ENCODE measurements at places on chromosomes 2 and 18.

GRCh38 chr2:96534141-96534540 lies 2.4 kb upstream of the ARID5A start:
- DNase-seq = no peak

- DNase-seq = no peak
These were observed 66.2 kb upstream of the AQP4 start for GRCh38 chr18:26931659-26932058.

GRCh38 chr18:52415131-52415530 lies 75.1 kb downstream of the DCC start:
- DNase-seq = no peak

DNA sequence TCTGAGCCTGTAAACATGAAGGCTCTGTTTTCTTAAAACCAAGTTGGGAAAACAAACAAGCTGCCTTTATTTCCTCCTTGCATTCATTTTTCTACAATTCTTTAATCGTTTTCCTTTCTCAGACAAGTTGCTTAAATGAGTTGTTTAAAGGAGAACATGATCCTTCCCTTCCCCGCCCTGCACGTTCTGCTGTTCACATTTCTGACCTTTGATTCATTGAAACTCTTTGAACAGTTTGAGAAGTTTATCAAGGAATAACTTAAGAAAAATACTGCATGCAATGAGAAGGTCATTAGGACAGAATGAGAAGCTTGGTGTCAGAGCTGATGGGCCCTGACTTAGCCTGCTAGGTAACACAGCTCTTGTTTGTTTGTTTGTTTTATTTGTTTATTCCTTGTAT lies 181.6 kb downstream of the PARD3B start:
- DNase-seq = no peak

DNA sequence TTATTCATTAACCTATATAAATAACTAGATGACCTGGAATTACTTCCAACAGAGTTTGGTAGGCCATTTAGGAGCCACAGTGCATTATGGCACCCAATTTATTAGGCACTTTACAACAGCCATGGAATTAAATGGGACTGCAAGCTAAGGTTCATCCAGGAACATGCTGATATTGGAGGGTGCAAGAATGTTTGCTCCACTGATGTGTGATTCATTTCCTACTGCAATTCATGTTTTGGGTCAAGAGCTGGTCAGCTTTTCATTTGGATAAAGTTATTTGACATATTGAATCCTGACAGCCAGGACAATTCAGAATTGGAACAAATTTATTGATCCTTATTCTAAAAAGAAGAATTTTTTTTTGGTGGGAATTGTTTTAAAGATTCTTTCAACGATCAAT lies 11.8 kb upstream of the LYPD1 start:
- DNase-seq = no peak

GRCh38 chr2:133952420-133952819 lies 301.5 kb upstream of the MGAT5 start:
- DNase-seq = no peak

- no peak for DNase-seq
These were observed 9.8 kb upstream of the MREG start for GRCh38 chr2:216023055-216023648.

Data from stimulated activated CD4-positive, alpha-beta T cell treated with anti-CD3 and anti-CD28 coated beads, TNF-alpha, amount 100 ng/mL, for 1 hour (primary cell).